ENCODE measurements at places on chromosomes 7 and 10.
A peak's percentile ranks its signal among the peaks of the same experiment; 100 is the strongest.

GRCh38 chr10:23968301-23968700 lies 240.6 kb upstream of the KIAA1217 start:
- no peak for DNase-seq

- no peak for DNase-seq
Observed at GRCh38 chr10:84117686-84118394, 21.5 kb upstream of the GHITM start.

GRCh38 chr7:50303335-50304128 lies 984 bp upstream of the IKZF1 start:
- no peak for DNase-seq

DNA sequence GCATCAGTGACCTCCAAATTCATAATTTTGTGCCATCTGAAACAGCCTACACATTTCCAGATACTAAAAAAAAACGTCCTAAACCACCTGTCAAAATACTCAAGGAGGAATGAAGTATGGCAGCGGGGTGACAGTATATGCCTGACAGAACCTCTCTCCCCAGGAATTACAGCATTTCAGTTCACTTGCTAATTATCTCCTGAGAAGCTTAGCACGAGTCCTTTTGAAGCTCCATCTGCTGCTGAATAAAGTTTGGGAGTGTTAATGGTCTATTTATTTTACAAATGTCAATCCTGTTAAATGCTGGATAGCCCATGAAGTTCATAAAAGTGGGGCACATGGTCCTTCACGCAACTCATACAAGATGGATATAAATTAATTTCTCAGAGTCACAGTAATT lies 29.4 kb upstream of the ANLN start:
- DNase-seq = no peak

GRCh38 chr7:12067156-12067831 lies 143.8 kb upstream of the TMEM106B start:
- peak; percentile 64 for DNase-seq

GRCh38 chr10:84291384-84291783 lies 37.0 kb upstream of the CCSER2 start:
- DNase-seq = no peak

DNA sequence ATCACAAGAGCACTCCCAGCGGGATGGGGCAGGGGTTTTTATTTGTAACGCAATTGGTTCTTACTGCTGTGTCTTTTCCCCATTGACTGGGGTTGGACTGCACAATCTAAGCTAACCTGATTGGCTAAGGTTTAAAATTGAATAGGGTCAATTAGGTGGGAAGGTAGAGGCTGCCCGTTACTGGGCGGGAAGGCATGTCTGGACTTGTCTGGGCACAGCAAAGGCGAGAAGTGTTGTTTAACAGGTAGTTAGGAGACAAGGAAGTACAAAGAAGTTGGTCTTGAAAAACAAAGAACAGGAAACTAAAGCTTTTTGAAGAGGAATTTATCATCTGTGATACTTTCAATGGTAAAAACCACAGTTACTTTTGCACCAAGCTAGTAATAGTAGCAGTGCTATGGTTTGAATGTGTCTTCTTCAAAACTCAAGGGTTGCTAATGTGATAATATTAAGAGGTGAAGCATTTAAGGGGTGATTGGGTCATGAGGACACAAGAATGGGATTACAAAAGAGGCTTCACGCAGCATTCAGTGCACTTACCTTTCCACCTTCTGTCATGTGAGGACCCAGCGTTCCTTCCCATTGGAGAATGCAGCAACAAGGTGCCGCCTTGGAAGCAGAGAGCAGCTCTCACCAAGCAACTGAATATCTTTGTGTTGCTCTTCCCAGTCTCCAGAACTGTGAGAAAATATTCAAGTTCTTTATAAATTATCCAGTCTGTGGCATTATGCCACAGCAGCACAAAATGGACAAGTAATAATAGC lies 875.5 kb upstream of the SORCS1 start:
- peak; percentile 13 for DNase-seq

DNA sequence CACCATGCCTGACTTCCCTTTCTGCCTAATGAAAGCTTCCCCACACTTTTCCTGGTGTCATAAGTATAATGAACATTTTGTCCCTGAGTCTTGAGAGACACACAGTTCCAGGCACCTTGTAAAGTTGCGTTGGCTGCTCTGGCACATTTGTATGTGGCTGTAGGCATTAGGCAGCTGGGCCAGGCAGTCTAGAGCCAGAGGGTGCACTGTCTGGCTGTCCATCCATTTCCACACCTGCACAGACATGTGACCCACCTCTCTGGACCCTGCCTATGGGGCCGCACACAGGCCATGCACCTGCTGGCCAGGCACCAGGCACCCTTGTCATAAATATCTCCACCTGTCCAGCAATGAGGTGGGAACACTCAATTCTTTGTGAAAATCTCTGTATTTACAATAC lies 54.7 kb upstream of the ANTXRL start:
- no peak for DNase-seq

DNA sequence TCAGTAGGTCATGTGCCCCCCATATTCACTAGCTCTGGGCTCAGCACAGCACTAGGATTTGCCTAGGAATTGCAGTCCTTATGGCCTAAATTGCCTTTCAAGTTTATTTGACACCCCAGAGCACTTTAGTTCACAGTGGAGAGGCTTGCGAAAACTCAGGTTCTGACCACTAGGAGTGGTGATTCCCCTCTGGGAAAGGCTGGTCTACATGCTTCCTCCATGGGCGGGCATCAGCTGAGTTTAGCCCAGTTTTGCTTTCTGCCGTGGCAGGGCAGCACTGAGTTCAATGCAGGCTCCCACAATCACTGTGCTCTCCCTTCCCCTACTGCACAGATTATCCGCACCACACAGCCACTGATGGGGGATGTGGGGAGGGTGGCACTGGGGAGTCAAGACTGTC lies 94.4 kb downstream of the ADCYAP1R1 start:
- DNase-seq = no peak

GRCh38 chr7:151818674-151819519 lies 58.0 kb downstream of the PRKAG2 start:
- DNase-seq = no peak

GRCh38 chr7:152910545-152911225 lies 151.1 kb downstream of the ACTR3B start:
- DNase-seq = peak; percentile 78

DNA sequence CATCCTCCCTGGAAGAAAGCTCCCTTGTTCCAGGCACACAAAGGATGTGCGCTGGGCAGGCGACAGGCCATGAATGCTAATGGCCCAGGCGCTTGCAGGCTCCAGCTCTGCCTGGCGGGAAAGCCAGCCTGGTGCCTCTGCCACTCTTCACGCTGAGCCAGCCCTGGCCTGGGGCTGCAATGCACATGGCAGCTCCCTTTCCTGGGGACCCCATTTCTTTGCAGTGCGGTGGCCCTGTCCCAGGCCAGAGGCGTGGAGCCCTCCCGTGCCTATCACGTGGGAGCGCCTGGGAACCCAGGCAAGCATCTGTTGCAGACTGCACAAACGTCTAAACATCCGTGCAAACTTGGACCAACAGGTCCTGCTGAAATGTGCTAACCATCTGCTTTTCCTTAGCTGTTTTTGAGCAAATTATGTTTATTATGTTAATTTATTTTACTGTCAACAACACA lies 152.1 kb upstream of the LYZL2 start:
- no peak for DNase-seq

DNA sequence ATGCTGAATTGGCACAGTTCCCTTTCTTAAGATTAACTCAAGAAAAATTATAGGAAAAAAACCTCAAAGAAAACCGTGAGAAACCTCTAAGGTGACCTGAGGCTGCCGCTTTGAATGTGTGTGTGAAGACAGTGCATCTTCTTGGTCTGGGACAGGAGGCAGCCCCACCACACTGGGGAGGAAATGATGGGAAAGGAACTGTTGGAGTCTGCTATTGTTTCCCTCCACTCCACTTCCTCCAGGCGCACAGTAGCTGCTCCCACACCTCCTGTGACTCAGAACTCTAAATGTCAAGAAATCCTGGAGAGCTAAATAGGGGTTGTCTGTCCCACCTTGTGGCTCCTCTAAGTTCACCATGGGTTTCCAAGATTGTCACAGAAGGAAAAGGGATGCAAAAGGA lies 179.4 kb downstream of the PDE1C start:
- no peak for DNase-seq

DNA sequence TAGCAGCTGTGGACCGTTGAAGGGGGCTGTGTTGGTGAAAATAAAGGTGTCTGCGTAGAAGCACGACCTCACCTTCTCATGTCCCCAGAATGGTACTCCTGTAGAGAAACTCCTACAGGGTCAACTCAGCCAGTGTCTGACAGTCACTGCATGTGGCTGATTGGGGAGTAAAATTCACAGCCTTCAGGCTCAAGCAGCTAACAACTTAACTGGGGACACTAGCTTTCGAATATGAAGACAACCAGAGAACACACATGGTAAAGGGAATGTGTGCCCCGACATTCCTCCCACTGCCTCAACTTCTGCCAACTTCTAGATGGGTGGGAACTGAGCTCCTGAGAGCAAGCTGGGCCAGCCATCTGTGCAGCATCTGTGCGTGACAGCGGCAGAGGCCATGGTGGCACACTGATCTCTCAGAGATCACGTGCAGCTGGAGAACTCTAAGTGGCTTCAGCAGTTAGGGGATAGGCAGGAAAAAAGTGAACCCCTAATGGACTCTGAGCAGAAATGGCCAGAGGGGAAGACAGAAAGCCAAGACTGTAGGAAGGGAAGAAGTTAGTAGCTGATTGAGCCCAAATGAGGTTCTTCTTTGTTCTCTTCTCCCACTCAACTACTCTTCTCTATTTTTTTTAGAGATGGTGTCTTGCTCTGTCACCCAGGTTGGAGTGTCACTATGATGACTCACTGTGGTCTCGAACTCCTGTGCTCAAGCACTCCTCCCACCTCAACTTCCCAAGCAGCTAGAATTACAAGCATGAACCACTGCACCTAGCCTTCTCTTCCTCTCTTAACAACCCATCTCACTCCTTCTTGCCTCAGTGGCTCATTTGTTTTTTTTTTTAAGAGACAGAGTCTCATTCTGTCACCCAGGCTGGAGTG lies 280.8 kb downstream of the ZEB1 start:
- no peak for DNase-seq

- DNase-seq = no peak
Observed at GRCh38 chr10:46091080-46091827, 45.2 kb upstream of the MSMB start.

GRCh38 chr10:109932391-109932790 lies 9.1 kb upstream of the XPNPEP1 start:
- DNase-seq = no peak

- DNase-seq = no peak
Observed at GRCh38 chr10:127115100-127115499, 81.3 kb downstream of the INSYN2A start.

- DNase-seq = peak; percentile 97
Observed at GRCh38 chr7:140541513-140542227, 62.4 kb upstream of the MKRN1 start.

- no peak for DNase-seq
Observed at GRCh38 chr7:47950714-47951113, 2.4 kb upstream of the PKD1L1 start.

DNA sequence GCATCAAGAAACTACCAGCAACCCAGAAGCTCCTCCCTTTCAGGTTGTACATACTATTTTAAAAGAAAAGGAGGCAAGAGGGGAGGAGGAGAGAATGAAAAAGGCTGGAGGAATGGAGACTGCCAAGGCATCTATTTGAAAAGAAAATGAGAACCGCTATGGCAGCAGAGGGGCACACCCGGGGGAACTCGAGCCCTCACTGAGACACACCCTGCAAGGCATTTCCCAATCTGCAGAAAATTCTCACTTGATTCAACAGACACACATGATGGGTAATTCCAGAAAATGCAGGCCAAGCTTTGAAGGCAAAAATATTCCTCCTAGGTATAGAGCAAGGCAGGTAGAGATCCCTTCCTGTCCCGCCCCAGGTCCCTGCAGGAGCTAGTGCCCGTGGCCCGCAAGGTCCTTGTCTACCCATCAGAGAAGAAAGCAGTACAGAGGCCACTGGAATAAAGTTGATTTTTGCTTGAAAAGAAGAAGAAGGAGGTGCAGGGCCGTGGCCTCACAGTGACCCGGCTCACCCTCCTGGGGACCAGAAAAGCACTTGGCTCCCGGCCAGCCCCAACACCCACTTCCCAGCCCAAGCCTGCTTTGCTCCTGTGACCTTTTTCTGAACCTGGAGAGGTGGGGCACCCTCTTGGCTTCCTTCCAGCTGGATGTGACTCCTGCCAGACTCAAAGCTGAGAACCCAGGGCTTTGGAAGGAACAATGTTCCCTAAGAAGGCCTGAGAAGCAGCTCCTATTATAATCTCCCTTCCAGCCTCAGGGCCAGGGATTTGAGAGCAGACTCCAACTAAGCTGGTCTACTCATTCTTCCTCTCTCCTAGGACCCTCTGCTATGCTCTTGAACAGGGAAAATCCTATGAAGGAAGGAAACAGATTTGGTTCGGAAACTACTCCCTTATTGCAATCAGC lies 6.2 kb upstream of the PIK3CG start:
- DNase-seq = peak; percentile 70

GRCh38 chr7:22183522-22184280 lies 173.3 kb downstream of the RAPGEF5 start:
- no peak for DNase-seq
